ENCODE measurements at places on chromosomes 13 and 19. TPM values are rescaled to one million over a fixed set of nuclear protein-coding genes. Genes with fewer than 3 reads are reported as not detected.

SMIM17 gene
- not detected for total RNA-seq

TSSK6 gene
- total RNA-seq, result 2.0 TPM

MBD3L2 gene
- not detected for total RNA-seq

CATSPERD gene
- not detected for total RNA-seq

SBK3 gene
- total RNA-seq, result 0.81 TPM

CRLF1 gene
- 5.7 TPM for total RNA-seq

EFNA2 gene
- total RNA-seq, result 2.4 TPM

EPN1 gene
- total RNA-seq, result 136 TPM

ZNF569 gene
- total RNA-seq, result 5.4 TPM

HSH2D gene
- not detected for total RNA-seq

CBY2 gene
- not detected for total RNA-seq

KLK4 gene
- not detected for total RNA-seq

CCNA1 gene
- total RNA-seq, result 0.40 TPM

MYH14 gene
- total RNA-seq, result 7.3 TPM

RGCC gene
- total RNA-seq, result 8.4 TPM

ACER1 gene
- not detected for total RNA-seq

FUT6 gene
- not detected for total RNA-seq

CALR3 gene
- not detected for total RNA-seq

MIA gene
- not detected for total RNA-seq

PSG2 gene
- total RNA-seq, result not detected

PSG1 gene
- 0.15 TPM for total RNA-seq

RNF225 gene
- 0.19 TPM for total RNA-seq

DACT3 gene
- total RNA-seq, result 0.42 TPM

ZNF865 gene
- 12.2 TPM for total RNA-seq

Data from A549 treated with Mapracorat at 1 μM for 4 hours (cell line).